ENCODE measurements at places on chromosomes 2 and 18.

DNA sequence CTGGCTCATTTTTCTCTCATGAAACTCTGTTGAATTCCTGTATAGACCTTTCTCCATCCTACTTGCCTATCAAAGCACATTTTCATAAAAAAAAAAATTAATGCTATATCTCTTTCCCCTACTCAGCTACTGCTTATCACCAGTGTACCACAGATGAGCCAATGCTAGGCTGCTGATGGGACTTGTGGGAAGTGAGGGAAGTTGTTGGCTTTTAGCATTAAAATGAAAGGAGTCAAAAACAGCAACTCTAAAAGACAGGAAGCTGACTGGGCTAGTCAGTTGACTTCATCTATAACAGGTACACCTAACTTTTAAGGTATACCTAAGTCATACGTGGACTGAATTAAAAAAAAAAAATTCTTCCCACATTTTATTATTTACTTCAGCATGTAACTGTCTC is 102.1 kb downstream of the FAM117B start:
- DNase-seq = no peak

DNA sequence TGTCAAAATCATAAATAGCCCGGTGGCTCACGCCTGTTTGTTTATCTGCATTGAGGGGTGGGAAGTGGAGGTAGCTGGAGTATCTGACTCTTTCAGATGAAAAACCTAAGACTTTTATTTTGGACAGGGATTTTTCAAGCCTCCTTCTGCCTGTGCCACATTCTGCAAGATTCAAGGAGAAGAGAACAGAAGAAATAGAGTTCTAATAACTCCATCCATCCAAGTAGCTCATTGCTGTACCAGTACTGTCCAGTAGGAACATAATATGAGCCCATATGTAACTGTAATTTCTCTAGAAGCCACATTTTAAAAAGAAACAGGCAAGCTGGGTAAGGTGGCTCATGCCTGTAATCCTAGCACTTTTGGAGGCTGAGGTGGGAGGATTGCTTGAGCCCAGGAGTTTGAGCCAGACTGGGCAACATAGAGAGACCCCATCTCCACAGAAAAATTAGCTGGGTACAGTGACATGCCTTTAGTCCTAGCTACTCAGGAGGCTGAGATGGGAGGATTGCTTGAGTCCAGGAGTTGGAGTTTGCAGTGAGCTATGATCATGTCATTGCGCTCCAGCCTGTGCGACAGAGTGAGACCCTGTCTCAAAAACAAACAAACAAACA is 35.4 kb upstream of the NT5DC4 start:
- DNase-seq = no peak

- no peak for DNase-seq
These were observed 163.1 kb downstream of the MIB1 start for GRCh38 chr18:21903709-21904108.

DNA sequence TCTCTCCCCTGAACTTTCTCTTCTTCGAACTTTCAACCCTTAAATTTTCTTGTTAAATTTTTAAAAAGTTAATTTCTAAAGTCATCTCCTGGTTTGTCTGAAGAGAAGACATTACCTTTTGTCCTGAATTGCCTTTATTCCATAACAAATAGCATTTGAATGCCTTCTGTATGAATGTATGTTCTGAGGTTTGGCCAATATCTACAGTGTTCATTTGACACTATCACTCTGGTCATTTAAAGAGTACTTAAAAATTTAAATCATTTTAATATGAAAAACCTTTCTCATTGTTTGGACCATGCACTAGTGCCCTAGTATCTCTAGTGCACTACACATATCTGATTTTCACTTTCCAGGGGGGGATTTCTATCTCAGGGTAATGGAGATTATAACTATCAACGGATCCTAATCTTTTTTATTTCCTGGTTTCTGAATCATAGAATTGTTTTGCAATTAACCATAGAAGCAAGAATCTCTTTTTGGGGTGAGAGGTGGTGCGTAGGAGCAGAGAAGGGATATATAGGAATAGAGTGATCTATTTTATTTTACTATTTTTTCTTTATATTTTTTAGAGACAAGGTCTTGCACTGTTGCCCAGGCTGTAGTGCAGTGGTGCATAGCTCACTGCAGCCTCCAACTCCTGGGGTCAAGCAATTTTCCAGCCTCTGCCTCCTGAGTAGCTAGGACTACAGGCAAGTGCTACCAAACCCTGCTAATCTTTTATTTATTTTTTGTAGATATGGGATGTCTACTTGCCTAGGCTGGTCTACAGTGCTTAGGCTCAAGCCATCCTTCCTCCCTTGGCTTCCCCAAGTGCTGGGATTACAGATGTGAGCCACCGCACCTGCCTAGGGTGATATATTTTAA is 25.5 kb downstream of the TANC1 start:
- DNase-seq = no peak

DNA sequence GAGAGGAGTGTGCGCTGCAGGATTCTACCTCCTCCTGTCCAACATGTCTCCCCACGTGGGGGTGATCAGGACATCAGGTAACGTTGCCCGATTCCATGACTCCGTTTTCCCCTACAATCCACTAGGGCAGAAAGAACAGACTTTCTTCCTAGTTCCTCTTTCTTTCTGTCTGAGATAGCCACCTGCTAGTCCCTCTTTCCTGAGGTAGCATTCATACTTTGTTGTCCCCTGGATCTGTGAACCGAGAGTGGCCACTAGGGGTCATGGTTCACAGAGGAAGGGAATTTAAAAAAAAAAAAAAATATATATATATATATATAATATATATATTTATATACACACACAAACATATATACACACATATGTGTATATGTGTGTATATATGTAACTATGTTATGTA is 210.0 kb upstream of the ZNF521 start:
- no peak for DNase-seq
